Glomerular endothelial cell (primary cell): ENCODE measurements at places on chromosomes 12 and 14. TPM values are rescaled to one million over a fixed set of nuclear protein-coding genes. Genes with fewer than 3 reads are reported as not detected.

Gene RAD51AP1
- 4.1 and 8.5 TPM in 2 replicates for total RNA-seq

Gene PLD4
- total RNA-seq: not detected in 2 replicates

Gene LUM
- total RNA-seq: 0.73 and 1.9 TPM in 2 replicates

Gene TOMM20L
- total RNA-seq: not detected in 2 replicates

Gene CD163
- total RNA-seq: not detected in 2 replicates

Gene GPR84
- not detected in 2 replicates for total RNA-seq

Gene BDKRB2
- 1.7 and 4.1 TPM in 2 replicates for total RNA-seq

Gene SYNE2
- total RNA-seq: 15.9 and 35.6 TPM in 2 replicates

Gene NCKAP5L
- total RNA-seq: 36.1 and 63.0 TPM in 2 replicates

Gene AMIGO2
- total RNA-seq: 35.3 and 40.9 TPM in 2 replicates
